ENCODE measurements at places on chromosomes 5 and 9.

GRCh38 chr5:12885018-12885417, 980.8 kb upstream of the CTNND2 start:
- DNase-seq = no peak

DNA sequence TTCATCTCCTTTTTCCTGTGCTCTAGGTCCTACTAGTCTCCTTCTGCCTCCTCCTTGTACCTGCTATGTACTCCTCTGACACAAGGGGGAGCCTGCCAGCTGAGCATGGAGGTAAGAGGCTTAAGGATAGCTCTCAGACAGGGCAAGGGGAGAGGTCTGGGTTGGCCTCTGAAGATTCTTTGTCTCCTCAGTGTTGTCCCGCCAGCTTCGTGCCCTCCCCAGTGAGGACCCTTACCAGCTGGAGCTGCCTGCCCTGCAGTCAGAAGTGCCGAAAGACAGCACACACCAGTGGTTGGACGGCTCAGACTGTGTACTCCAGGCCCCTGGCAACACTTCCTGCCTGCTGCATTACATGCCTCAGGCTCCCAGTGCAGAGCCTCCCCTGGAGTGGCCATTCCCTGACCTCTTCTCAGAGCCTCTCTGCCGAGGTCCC, 3.8 kb downstream of the CREB3 start:
- peak; percentile 56 for DNase-seq

DNA sequence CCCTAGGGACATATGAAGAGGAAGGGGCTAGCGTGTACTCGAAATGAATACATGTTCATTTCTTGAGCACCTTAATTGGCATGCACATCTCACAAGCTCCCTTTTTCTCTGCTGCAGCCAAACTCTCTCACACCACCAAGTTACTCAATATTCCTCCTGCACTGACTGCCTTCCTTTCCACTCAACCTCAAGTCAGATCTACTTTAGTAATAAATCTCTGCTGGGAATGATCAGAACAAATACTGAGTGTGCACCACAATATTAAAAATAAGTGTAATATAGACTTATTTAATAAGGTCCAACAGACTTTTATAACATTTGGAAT, 995.8 kb upstream of the WWC1 start:
- DNase-seq = no peak

- DNase-seq = no peak
These were observed 61.0 kb upstream of the SMIM23 start for GRCh38 chr5:171724468-171725204.

GRCh38 chr9:38393128-38393796, 760 bp downstream of the ALDH1B1 start:
- DNase-seq = no peak

DNA sequence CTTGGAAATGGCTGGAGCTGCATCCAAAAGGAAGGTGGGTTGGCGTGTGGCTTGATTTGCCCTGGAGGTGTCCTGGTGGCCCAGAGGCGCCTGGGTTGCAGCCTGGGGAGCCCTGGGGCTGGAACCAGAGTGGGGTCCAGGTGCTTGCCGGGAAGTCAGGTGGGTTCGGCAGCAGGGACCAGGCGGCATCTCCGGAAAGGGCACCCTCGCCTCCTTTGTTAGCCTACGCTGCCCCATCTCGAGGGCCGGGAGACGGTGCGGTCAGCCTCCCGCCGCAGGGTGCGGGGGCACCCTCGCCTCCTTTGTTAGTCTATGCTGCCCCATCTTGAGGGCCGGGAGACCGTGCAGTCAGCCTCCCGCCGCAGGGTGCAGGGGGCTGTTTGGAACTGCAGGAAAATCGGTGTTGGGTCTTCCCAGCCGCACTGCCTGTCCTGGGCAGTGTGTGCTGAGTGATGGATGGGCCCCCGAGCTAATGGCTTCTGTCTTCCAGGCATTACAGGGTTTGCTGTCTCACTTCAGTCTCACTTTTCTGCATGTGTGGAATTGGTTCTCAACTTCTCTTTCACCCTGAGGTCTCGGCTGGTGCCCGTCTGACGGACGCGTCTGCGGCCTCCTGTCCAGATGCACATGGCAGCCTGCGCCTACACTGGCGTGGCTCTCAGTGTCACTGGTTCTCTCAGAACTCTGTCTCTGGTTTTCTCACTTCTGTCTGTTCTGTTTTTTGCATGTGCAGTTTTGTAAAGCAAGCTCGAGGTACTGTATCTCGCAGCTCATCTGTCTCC, 139.0 kb downstream of the CACNA1B start:
- no peak for DNase-seq
